ENCODE measurements at places on chromosomes 3 and 15.

DNA sequence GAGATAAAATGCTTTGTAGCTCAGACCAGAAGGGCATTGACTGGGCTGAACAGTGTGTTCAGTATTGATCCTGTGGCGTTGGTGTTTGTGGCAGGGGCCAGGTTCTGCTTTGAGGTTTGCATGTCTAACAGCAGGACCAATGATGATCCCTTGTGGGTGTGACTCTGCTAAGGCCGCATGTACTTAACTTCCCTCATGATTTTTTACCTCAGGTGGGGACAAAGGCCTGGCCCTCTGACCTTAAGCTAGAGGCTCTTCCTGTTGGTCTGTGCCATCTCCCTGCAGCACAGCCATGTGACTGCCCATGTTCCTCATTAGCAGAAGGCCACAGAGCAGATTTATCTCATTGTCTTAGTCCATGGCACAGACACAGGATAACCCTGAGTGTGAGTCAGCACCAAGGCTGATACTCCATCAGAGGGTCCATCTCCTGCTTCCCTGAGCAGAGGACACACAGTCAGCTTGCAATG, 34.3 kb upstream of the BSN start:
- DNase-seq: no peak

GRCh38 chr3:132284781-132285619, 32.2 kb upstream of the ACP3 start:
- no peak for DNase-seq

- DNase-seq: no peak
Measured at GRCh38 chr15:60572541-60573421, 93.8 kb upstream of the ICE2 start.

DNA sequence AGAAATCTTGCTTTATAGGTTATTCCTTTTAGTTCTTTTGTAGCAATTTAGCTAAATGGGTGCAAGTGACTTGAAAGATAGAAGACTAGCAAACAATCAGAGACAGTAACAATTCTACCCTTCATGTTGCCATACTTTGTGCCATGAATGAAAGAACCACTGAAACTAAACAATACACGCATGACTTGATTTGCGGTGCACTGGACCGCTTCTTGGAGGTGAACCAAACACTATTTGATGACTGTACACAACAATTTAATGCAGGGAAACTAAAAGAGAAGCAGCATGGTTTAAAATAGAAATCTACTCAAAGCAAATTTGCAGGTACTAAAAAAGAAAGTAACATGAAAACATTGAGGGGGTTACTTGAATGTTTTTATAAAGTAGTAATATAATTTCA, 331.0 kb upstream of the RARB start:
- no peak for DNase-seq

DNA sequence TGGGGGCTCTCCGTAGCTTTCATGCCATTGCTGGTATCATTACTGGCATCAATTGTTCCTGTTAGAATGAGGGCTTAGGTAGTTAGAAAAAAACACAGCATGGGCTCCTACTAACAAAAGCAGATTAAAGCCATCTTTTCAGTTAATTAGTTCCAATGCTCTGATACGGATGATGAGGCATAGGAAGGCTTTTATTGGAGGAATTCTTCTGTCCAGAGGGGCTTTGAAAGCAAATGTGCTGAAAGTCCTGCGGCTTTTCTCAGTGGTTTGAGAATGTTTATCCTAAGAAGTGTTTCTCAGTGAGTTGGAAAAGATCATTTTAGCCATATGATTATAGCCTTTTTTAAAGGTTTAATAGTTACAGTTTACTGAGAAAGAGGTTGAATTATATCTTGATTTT, 198.5 kb downstream of the THSD4 start:
- DNase-seq: no peak

GRCh38 chr3:123546133-123546755, 38.6 kb downstream of the HACD2 start:
- DNase-seq: no peak

GRCh38 chr3:123779655-123780231, 104.4 kb downstream of the MYLK start:
- no peak for DNase-seq

GRCh38 chr15:39515765-39516164, 65.1 kb upstream of the THBS1 start:
- no peak for DNase-seq

DNA sequence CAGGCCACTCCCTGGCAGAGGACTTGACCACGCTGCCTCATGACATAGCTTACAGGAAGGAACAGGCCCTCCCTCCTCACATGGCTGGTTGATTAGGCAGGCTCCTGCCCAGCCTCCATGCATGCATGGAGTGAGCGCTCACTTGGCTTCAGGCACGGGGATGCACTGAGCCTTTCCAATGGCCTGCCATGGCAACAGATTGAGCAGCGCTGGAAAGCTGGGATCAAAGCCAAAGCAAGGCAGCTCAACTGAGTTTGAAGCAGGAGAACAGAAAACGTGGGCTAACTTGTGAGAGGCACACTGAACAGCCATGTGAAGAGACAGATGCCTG, 5.9 kb upstream of the GRAMD2A start:
- no peak for DNase-seq

DNA sequence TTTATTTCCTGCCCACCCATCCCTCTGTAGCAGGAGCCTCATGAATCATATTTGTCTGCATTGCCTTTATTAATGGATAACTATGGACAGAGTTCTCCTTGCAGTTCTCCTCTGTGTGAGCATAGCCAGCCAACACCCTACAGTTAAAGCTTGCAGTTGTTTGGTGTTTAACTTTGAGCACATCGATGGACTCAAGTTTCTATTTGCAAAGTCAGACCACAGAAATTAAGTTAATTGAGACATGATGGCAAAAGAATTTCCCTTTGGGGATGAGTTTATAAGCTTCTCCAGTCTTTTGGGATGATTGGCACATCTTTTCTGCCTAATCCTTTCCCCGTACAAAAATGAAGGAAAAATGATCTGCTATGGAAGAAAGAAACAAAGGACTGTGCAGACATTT, 398.9 kb upstream of the THBS1 start:
- DNase-seq: no peak

DNA sequence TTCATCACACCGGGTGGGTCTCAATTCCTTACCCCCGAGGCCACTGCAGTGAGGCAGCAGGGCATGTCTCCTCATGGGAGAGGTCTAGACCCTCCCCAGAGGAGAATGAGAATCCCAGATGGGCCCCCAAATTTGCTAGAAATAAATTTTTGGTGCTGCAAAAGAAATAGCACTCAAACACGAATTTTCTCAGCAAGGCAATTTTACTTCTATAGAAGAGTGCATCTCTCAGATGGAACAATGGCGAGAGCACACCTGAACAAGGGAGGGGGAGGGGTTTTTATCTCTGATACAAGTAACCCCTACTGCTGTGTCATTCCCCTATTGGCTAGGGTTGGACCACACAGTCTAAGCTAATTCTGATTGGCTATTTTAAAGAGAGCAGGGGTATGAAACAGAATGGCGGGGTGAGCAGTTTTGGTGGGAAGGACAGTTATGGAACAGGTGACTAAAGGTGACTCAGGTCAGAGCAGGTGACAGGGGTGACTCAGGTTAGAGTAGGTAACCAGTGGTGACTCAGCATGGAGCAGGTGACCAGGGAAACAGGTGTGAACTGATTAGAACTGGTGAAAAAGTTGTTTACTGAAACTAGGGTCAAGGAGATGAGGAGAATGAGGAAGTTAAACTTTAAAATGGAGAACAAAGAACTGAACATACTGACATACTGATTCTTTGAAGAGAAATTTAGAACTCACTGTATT, 93.0 kb upstream of the WNT7A start:
- DNase-seq: no peak

- DNase-seq: no peak
Measured at GRCh38 chr3:58058361-58059263, 50.4 kb downstream of the FLNB start.

Data from stimulated activated CD4-positive, alpha-beta T cell treated with anti-CD3 and anti-CD28 coated beads, Interleukin-1b, Interleukin-23, amount 100 ng/mL, for 1 hour (primary cell).